ENCODE measurements at places on chromosomes 6 and 20.

DNA sequence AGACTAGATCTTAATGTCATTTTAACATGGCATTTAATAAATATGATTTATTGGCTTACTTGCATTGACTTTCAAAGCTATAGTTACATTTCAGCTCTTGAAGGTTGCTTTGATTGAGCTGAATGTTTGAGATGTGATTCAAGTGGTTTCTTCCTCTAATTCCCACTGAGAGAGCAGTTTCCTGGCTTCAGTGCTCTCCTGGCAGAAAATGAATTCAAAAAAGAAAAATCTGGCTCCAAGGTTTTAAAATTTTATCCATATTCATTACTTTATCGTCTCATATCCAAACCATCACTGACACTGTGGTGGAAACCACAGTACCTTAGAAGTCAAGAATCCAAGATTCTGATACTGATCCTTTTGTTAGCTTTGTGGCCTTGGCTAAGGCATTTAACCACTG is 263.1 kb upstream of the HSF2 start:
- DNase-seq = no peak

GRCh38 chr20:50053362-50054230 is 59.4 kb downstream of the UBE2V1 start:
- DNase-seq = no peak

DNA sequence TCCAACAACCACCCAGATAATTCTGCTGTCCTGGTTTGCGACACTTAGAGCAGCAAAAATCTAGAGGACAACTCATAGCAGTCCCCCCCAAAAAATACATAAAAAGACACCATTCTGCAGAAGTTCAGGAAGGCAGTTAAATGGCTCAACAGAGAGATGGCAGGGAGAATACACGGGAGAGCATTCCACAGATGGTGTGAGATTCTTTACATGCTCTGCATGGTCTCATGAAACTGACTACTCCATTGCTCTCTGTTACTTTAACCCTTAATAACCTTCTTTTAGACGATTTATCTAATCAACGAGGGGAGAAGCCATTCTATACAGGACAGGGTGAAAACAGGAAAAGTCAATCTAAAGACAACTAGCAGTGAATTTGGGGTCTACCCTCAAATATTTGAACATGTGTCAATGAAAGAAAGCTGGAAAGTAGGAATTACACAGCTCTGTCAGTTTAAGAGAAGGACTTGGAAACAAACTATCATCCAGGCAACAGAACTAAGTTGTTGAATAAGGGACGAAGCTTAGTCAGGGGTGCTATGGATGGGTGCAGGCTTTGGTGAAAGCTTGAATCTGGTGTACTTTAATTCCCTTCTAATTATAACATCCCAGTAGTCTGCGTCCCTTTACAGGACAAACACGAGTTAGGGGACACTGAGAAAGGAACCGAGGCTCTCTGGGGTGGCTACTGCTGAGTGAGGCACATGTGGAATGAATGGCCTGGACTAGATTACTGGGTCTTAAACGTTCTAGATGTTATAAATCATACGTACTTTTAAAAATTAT is 5.1 kb downstream of the PERP start:
- no peak for DNase-seq

- no peak for DNase-seq
These were observed 6.5 kb upstream of the TFAP2A start for GRCh38 chr6:10421158-10421920.

GRCh38 chr20:36688630-36689029 is 42.6 kb upstream of the SLA2 start:
- DNase-seq = no peak

- DNase-seq = no peak
These were observed 78.7 kb downstream of the GMDS start for GRCh38 chr6:2166717-2167116.

DNA sequence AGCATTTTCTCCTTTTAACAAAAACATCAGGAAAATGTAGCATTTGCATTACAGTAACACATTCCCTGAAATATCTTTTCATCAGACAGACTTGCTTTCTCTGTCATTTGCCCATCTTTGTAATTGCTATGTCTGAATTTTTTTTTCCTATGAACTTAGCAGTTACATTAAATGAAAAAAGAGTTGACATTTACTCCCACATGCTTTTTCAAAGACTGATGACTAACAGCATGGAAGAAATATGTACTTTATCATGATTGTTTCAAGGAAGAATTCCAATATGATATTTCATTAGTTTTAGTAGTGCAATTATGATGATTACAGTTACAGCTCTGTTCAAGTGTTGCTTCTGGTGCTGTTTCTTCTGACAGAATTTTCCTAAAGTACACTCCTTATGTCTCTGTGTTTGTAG is 864.5 kb upstream of the MAN1A1 start:
- no peak for DNase-seq

- peak; percentile 26 for DNase-seq
These were observed 1.2 kb downstream of the CBFA2T2 start for GRCh38 chr20:33490934-33491656.

GRCh38 chr6:35415065-35415891 is 36.9 kb upstream of the FANCE start:
- DNase-seq = peak; percentile 59

- DNase-seq = no peak
These were observed 20.5 kb downstream of the EPB41L1 start for GRCh38 chr20:36175016-36175415.

GRCh38 chr20:11057624-11058023 is 383.8 kb upstream of the JAG1 start:
- DNase-seq = no peak

DNA sequence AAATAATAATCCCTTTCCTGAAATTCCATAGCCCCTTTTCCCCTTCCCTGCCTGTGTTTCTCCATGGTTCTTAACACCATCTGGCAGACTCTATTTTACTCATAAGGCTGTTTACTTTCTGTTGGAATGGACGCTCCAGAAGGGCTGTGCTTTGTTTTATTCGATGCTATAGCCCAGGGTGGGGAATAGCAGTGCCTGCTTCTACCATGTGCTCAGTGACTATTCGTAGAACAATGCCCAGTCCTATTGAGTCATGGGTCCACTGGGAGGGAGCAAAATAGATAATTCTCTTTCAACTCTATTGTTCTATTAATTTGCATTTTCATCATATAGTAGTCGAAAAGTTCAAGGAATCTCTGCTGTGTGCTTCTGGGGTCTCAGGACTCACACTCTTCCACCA is 565.1 kb downstream of the C6orf118 start:
- DNase-seq = no peak

DNA sequence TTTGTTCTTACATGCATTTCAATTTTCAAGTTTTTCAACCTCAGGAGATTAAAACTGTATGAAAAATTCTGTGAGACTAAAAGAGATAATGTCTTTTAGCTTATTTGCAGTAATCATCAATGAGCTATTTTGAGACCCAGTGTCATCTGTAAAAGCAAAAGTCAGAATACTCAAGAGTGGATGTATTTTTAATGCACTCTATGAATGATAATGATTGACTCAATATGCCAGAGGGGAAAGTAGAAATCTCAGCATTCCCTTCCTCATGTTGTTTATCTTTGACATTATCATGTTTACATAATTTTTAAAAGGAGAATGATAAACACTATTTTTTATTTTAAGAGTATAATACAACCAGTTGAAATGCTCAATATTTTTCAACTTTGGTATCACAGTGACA is 162.1 kb downstream of the MMUT start:
- DNase-seq = no peak

GRCh38 chr20:45432294-45432693 is 16.4 kb downstream of the PIGT start:
- peak; percentile 91 for DNase-seq

GRCh38 chr6:105839266-105839665 is 246.9 kb upstream of the PRDM1 start:
- no peak for DNase-seq

DNA sequence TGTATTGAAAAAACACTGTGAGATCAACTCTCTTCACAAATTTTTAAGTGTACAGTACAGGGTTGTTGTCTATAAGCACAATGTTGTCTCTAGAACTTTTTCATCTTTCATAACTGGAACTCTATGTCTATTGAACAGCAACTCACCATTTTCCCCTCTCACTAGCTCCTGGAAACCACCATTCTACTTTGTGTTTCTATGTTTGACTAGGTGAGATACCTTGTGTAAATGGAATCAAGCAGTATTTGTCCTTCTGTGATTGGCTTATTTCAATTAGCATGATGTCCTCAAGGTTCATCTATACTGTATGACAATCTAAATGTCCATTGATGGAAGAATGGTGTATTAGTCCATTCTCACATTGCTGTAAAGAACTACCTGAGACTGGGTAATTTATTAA is 210.1 kb upstream of the FUT9 start:
- no peak for DNase-seq

- no peak for DNase-seq
These were observed 765.9 kb downstream of the BCKDHB start for GRCh38 chr6:80872199-80872950.

DNA sequence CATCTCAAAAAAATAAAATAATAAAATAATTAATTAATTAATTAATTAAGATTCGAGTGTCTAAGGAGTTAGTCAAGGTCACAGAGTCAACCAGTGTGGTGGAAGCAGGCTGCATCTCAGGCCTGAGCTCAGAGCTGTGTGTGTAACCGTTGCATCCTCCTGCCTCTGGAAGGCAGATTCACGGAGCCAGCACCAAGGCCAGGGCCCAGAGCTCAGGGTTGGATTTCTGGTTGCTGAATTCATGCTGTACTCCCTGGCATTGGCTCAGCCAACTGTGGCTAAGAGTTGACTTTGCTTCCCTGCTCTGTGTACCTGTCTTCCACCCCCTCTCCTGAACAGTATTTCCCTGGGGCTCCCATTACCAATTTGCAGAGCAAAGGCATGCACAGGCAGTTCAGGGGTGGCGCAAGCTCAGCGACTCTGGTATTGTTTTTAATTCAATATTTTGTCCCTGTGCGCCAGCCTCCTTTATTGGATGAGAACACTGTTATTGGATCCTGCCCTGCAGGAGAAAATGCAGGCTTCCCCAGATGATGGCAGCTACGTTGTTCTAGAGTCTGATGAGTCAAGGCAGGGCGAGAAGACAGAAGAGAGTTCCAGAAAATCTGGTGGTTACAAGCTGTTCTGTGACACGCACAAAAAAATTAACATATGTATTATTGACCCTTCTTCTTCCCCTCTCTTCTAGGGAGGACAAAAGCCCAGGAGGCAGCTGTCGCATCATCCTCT is 12.3 kb upstream of the CTNNBL1 start:
- no peak for DNase-seq

DNA sequence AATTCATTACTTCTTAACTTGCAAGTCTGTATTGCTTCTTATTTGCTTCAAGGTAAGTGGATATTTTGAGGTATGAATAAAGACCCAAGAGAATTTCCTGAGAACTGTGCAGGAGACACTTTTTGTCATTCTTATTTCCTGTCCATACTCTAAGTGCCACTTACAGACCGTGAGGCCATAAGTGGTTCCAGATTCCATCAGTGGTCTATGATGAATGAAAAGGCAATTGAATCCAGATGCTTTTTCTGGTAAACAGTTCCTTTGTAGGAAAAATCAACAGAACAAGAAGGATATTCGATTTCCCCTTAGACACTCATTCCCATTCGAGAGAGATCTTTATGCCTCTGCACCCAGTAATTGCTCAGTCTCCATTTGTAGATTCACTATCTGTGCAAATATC is 58.3 kb upstream of the PDE10A start:
- DNase-seq = no peak

- no peak for DNase-seq
These were observed 38.9 kb downstream of the CD109 start for GRCh38 chr6:73734832-73735453.

DNA sequence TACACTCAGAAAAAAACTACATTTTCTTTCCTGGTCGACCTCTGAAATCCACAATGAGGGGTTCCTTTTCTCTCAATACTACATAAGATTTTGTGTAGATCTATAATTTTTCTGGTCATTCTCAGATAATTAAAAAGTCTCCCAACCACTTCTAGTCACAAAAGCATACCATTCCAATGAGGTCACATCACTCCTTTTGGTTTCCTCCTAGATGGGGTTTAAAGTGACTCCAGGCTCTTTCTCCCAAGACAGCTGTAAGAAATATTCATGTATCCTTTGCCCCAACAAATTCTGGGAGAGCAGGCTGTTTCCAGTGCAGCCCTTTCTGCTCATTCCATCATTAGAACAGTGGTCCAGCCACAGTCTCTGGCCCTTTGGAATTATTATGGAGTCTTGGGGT is 43.1 kb upstream of the BEND6 start:
- no peak for DNase-seq

GRCh38 chr6:90907931-90908655 is 321.2 kb upstream of the MAP3K7 start:
- no peak for DNase-seq

GRCh38 chr20:2746636-2747265 is 53.7 kb downstream of the CPXM1 start:
- peak; percentile 78 for DNase-seq

DNA sequence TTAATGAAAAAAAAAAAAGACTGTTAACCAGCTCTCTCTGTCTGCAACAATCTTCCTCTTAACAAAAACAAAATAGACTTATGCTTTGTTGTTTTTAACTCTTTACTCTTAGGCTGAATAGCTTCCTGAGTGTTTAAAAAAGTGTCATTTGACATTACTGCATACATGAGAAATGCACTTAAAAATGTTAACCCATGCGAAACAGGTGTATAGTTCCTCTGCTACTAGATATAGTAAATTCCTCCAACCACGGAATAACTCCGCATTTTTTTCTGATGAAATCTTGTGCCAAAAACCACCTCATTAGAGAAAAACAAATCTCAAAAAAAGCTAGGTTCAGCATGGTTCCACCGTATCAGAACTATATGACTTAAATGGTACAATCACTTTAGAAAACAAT is 426.0 kb downstream of the ADGRB3 start:
- DNase-seq = no peak

GRCh38 chr6:34159844-34160243 is 14.0 kb upstream of the GRM4 start:
- no peak for DNase-seq

GRCh38 chr6:43070028-43070632 is 6.0 kb upstream of the PTK7 start:
- DNase-seq = peak; percentile 70

DNA sequence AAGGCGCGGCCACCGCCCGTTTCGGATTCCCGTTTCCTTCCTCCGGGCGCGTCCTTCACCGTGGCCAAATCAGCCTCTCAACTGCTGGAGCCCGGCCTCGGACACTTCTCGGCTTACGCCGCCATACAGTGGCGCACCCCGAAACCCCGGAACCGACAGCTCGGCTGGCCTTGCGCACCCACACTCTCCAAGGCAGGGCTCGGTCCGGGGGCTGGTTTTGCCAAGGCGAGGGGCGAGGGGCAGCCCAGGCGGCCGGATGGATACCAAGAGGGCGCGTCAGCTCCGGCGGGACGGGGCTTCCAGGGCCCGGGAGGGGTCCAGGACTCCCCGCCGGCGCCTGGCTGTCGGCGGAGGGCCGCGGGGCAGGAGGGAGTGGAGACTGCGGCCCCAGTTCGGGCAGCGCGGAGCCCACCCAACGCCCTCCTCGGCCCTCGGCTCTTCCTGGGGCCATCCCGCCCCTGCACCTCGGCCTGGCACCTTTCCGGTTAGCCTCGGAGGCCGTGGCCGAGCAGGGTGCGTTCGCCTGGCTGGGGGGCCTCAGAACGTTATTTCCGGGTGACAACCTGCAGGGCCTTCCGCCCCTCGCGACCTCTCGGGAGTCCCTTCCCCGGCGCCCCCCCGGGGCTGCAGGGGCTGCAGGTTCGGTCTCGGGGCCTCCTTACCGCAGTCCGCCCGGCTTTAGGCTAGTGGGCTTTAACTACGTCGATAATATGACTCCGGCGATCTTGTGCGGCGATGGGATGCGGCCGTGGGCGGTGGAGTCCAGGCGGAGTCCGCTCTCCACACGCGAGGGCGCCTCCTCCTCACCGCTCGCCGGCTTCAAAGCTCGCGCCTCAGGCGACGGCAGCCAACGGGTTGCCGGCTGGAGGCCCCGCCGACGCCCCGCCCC is 697 bp upstream of the CEP43 start:
- DNase-seq = no peak

All from Kasumi-1 (cell line).